ENCODE measurements at places on chromosomes 2 and 18.

DNA sequence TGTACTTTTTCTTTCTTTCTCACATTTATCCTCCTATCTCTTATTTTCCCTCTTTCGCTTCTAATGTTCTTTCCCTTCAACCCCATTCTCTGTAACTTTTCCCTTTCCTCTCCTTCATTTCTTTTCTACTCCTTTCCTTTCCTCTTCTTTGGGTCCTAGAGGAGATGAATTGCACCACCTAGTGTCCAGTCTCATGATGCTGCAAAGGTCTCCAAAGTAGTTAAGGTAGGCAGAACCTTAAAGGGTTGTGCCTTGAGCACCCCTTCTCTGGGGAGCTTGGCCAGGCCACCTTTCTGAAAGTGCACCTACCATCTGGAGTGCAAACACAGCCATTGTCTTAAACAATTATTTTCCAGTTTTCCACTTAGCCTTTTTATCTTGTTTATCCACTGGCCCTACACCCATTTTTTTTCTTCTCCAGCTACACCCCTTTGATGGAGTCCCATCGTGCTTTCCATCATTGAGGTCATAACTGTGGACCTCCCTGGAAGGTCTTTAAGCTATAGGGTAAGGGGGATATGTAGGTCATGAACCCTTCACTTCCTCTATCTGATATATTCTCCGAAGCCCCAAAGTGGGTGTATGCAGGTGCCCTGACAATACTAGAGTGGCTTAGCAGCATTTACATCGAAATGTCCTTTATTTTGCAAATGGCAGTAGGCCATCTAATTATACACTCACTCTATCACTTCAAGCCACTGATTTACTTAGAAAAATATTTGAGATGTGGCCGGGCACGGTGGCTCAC, 155.9 kb downstream of the ESCO1 start:
- DNase-seq: peak; percentile 73

DNA sequence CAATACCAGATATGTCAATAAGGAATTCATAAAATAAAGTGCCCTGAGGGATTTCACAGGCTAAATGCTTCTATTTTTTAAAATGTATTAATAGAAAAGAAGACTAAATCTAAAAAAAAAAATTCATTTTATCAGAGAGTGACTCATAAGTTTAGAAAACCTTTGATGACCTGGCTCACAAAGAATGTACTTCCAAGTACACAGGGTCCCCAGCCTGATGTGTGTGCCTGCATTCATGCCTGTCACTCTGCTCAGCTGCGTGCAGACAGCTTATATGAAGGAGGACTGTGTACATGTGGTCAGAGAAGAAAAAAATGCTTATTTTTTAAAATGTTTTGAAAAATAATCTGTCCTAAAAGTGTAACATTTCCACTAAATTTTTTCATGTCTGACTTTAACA, 3.0 kb upstream of the CPS1 start:
- DNase-seq: no peak

DNA sequence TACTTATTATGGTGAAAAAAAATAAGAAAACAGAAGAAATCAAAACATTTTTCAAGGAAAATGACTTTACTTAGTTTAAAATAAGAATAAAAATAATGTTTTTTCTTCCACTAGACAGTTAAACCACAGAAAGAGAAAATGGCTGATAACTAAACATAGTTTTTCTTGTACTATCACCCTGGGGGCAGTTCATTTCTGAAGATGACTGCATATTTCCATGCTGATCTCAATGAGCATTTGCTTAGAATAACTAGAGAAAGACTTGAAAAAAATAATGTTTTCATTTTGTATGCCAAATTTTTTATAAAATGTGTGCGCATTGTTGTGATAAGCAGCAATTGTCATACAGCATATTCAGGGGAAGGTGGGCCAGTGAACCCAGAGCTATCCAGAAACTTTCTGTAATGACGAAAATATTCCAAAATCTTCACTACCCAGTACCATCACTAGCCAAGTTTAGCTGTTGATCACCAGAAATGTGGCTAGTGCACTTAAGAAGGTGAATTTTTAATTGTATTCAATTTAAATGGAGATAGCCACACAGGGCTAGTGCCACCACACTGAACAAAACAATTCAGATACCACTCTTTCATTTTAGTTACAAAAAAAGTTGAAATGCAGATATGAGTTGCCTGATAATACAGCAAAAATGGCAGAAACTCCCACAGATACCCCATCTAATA, 513.4 kb upstream of the NETO1 start:
- DNase-seq: no peak

- no peak for DNase-seq
Measured at GRCh38 chr18:24370120-24370519, 27.5 kb downstream of the OSBPL1A start.

GRCh38 chr2:235098736-235099494, 147.1 kb downstream of the SH3BP4 start:
- no peak for DNase-seq

DNA sequence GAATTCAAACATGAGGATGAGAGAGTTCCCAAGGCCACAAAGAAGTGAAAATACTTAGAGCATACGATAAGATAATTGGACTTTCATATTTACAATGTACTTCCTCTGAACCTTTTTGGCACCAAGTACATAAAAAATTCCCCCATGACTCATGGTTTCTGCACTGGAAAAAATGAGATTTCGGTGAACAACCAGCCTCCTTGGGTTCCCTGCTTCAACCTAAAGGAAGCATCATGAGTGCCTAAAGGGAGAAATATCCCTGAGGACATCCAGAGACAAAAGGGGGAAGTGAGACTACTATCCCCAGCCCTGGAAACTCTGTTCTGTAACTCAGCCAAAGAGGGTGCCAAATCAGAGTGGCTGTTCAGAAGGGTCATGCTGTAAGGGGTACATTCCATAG, 562.7 kb upstream of the SLC39A10 start:
- no peak for DNase-seq

DNA sequence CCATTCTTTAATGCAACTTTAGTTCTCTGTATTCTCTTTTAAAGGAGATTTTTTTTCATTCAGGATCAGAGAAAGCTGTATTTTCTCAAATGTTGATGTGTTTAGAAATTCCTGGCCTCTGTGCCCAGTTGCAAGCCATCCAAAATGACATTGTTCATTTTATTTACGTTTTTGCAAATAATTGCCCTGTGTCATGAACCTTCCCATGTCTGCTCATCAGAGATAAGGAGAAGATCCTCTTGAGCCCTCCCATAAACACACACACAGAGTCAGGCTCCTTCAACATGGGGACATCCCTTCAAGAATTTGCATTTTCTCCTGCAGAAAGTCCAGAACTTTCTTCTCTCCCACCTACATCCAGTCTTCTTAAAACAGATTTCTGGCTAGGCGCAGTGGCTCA, 258.8 kb downstream of the GBX2 start:
- DNase-seq: no peak

- DNase-seq: no peak
Measured at GRCh38 chr2:4662161-4662779, 958.9 kb downstream of the DCDC2C start.

Measured in Ammon's horn (tissue), 1 donor.